Activated CD4-positive, alpha-beta T cell treated with anti-CD3 and anti-CD28 coated beads, Interleukin-2, amount 50 U/mL, for 16 hours (primary cell): ENCODE measurements at places on chromosomes 4 and X.
A peak's percentile ranks its signal among the peaks of the same experiment; 100 is the strongest.

GRCh38 chr4:138487670-138488069, 245.5 kb upstream of the SLC7A11 start:
- no peak for DNase-seq

DNA sequence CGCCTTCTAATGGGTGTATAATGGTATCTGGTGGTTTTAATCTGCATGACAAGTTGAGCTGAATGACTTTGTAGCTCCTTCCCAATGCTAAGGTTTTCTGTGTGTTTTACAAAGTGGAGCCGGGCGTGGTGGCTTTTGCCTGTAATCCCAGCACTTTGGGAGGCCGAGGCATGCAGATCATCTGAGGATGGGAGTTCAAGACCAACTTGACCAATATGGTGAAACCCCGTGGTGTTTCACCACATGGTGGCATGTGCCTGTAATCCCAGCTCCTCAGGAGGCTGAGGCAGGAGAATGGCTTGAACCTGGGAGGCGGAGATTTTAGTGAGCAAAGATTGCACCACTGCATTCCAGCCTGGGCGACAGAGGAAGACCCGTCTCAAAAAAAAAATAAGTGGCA, 28.9 kb downstream of the ARFIP1 start:
- no peak for DNase-seq

DNA sequence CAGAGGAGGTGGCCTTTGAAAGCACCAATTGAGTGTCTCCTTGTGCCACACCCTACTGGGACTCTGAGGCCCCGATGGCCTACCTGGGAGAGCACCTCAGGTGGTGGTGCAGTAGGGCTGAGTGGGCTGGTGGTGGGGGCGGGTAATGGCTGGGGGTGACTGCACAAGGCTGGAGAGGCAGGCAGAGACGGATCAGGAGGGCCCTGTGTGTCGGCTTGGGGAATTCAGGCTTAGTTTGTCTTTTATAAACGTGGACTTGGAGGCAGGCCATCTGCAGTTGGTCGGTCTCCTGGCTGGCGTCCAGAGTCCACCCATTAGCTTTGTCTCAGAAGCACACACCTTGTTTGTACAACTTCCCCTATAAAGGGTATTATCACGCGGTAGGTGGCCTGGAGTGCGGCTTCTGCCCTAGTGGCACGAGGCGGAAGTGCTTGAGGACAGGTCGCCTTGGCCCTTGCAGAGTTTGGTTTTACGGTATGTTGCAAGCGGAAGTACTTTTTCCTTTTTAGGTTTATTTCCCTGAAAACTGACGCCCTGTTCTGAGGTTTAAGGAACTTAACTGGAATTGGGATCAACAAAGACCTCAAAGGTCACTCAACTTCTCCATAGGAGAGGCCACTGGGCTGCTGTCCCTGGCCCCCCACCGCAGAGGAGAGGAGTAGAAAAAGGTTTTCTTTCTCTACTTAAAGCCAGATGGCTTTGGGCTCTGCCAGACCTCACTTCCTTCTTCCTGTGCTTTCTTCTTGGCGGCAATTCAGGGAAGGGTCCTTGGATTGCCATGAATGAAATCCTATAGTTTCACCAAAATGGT, 8.0 kb downstream of the TBC1D14 start:
- DNase-seq, result no peak

DNA sequence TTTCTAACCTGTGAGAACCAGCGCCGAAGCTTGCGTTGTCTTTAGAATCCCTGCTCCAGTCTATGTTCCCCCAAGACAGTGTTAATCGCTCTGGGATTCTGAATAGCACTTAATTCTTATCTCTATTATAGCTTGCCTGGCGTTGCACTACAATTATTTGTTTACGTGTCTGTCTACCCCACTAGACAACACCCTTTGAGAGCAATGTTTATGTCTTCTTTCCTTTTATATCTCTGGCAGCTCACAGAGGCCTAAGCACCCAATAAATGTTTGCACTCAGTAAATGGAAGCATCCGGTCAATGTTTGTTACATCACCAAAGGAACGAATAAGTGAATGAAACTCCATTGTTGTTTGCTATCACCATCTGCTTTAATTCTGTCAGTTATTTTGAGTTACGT, 4.8 kb upstream of the NHS start:
- no peak for DNase-seq

GRCh38 chr4:48445704-48446103, 37.4 kb upstream of the SLC10A4 start:
- peak; percentile 8 for DNase-seq

DNA sequence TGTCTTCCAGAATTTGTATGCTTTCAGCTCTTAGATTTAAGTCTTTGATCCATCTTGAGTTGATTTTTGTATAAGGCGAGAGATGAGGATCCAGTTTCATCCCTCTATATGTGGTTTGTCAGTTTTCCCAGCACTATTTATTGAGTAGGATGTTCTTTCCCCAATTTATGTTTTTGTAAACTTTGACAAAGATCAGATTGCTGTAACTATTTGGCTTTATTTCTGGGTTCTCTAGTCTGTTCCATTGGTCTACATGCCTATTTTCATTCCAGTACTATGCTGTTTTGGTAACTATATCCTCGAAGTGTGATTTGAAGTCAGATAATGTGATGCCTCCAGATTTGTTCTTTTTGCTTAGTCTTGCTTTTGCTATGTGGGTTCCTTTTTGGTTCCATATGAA, 60.7 kb downstream of the IL15 start:
- DNase-seq, result no peak

GRCh38 chr4:53234111-53234510, 131.8 kb downstream of the SCFD2 start:
- no peak for DNase-seq

- no peak for DNase-seq
These were observed 426.6 kb downstream of the MAPK10 start for GRCh38 chr4:85933291-85933640.

- no peak for DNase-seq
These were observed 181.0 kb downstream of the DCTD start for GRCh38 chr4:182736207-182736606.

DNA sequence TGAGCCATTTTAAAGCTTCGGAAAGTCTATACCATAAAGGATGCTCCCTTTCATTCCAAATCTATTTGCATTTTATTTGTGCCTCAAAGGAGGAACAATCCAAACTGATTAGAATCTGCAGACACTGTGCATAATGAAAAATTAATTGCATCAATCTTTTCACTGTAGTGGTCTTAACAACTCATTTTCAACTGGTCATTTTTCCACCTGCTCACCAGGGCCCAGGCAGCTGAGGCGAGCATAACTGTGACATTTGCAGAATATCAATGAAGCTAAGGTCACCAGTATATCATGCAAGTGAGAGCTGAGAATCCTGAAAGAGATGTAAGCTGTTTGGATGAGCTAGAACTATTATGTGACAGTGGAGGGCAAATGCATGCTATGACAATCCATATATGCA, 387.3 kb upstream of the TECRL start:
- DNase-seq, result no peak

GRCh38 chrX:45860450-45860849, 659.8 kb upstream of the DIPK2B start:
- no peak for DNase-seq

DNA sequence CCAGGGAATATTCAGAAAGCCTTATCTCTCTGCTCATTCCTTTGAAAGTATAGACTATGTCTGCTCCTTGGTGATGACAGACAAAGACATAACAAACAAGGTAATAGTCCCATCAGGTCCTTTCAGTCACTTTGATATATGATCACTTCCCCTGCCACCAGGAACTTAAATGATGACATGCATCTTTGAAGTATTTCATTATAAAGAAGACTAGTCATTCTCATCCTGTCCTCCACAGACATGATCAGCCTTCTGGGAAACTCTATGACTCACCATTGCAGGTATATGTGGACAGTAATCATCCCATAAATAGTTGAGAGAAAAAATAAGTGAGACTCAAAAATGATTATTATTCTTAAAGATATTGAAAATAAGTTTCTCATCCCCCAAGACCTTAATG, 117.5 kb upstream of the VCX2 start:
- DNase-seq, result no peak

DNA sequence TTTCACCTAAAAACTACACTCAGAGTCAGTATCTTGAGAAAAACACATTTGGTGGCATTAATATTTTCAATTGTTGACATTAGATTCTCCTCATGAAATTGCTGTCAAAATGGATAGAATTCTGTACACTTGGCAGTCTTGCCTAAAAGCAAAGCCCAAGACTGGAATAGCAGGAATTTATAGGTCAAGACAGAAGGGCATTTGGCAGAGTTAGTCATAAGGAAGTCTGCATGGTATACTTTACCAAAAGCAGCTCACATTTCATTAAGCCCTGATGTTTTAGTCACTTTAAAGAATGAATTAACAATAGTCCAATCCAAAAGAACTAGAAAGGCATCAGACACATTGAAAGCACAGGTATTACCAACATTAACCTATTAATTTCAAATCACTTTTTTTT, 7.1 kb downstream of the CCDC160 start:
- no peak for DNase-seq

DNA sequence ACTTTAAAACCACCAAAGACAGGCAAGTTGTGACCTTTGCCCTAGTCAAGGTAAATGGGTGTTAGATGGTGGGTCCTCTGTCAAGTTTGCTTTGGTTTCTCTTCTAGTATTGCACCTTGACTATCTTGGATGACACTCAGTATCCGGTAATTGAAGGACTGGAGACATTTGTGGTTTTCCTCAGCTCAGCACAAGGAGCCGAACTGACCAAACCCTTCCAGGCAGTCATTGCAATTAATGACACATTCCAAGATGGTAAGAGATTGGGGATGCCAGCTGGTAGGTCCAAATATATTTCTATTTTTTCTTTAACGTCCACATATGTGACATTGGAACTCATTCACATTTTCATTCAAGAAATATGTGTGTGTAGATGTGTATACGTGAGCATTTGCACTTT, 69.3 kb upstream of the ANXA3 start:
- no peak for DNase-seq

DNA sequence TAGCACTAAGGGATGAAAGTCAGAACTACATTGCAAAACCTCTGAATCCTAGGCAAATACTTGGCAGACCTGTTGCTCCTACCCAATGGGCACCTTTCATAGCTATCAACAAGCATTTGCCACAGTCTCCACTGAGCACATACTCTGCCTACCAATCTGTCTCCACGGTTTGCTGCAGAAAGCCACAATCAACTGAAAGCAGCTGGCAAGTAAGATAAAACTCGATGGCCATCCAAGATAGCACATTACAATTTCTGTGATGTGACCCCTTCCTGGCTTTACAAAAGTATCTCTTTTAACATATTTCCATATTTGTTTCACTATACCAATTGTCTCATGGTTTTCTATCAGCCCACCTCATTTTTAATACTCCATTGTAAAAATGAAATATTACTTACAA, 1060.5 kb upstream of the INTU start:
- DNase-seq, result no peak

DNA sequence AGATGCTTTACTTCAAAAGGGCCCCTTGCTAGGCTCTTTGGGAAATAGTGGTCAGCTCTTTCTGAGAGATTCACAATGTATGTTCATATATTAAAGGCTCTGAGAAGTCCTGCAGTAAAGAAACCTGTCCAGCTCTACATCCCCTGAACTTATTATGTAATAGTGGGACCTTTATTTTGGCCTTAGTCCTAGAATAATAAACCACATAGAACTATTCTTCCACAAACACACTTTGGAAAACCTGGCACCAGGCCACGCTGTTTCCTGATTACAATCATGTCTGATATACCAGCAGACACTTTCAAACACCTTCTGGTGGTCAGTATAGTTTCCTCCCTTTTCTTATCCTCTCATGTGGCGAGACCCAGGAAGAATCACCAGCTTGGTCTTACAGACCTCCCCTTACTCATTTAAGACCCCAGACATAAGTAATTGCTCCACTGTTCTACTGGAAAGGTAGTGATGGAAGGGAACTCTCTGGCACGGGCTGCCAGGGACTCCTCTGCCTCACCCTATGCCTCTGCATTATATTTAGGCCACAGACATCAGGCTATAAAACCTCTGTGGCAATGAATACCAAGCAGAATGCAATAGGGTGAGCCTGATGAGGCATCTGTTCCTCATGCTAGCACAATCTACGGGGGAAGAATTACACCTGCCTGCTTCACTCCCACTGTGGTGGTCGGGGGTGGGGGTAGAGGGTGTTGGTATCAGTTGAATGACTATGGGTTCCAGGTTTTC, 5.7 kb upstream of the PPEF1 start:
- DNase-seq, result no peak

- DNase-seq, result no peak
These were observed 292.7 kb downstream of the GPAT3 start for GRCh38 chr4:83828601-83829000.

DNA sequence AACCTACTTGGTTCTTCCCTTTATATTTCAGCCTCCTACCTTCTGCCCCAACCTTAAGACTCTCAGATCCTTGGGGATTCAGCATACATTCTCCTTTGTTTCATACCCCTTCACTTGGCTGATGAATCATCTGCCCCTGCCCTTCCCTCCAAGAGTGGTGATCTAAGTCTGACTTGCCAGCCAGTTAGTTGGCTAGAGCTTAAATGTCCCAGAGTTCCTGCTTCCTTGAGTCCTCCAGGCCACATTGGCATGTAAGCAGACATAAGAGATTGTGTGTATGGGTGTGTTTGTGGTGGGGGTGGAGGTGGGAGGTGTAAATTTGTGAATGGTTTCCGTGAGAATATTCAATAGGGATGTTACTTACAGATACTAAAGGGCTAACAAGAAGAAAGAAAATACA, 3.7 kb upstream of the TEX13D start:
- no peak for DNase-seq

- no peak for DNase-seq
These were observed 497.5 kb downstream of the KCNIP4 start for GRCh38 chr4:21451032-21451431.

GRCh38 chr4:17091104-17091503, 192.7 kb upstream of the LDB2 start:
- no peak for DNase-seq

DNA sequence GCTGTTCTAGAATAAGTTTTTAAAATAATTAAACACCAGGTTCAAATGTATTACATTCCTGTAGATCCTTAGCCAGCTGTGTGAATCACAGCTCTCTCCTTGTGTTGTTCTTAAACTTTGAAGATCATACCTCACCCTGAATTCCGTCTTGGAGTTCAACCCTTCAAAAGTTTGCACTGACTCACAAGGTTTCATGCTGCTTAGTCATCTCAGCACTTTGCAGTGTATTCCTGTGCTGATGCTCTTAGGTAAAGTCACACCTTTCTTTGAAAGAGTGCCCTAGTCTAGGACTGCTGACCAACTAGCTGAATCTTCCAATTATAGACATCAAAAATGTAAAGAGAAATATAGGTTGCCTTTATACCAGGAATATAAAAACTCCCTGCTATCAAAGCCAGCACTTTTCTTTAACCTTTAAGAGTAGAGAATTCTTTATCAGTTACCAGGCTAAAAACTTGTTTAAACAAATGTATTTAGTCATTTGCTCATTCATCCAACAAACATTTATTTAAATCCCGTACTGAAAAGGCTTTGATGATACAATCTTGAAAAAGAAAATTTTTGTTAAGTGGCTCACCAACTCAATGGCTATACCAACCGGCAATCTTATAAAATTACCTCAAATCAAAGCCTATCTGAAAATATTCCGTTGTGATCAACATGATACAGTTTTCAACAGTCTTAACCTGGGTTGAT, 169.7 kb downstream of the RAP1GDS1 start:
- peak; percentile 37 for DNase-seq
